ENCODE measurements at places on chromosomes 6 and 20.
A peak's percentile ranks its signal among the peaks of the same experiment; 100 is the strongest.

- DNase-seq: no peak
Observed at GRCh38 chr20:3654326-3655130, 8.7 kb downstream of the GFRA4 start.

- DNase-seq: no peak
Observed at GRCh38 chr20:10469056-10469455, 34.0 kb downstream of the SLX4IP start.

DNA sequence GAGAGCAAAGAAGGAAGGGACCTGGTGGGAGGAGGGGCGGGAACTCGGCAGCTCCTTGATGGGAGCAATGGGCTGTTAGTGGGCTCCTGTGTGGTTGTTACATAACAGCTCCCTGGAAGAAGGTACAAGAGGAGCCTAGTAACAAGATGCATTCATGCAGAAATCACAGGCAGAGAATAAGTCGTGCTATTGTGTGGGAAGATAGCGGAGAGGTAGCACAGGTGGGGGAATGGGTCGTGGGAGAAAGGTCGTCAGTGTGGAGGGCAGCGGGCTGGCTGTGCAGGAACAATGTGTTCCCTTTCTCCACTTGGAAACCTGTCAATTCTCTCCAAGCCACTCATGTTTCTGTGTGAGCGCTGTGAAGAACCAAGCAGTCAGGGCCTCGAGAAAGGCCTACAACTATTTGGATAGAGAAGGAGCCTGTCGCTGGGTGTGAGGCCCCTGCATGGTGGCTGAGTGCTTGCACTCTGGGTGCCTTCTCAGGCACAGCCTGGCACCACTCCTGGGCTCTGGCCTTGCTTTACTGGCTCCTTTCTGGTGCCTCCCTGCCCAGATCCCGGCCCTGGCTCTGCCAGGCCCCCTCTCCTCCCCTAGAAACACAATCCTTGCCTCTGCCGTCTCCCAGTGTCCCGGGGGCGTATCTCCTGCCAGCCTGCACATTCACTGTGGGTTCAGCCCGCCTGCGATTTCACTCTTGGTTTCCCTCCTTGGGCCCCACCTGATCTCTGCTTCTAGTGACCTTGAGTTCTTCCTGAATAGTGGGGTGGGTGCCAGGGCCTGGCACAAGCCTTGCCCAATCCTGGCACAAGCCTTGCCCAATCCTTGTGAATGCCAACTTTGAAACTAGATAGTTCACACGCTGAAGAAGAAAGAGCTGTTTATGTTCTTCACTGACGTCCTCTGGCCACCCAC lies 7.4 kb upstream of the FGD2 start:
- DNase-seq: no peak

- DNase-seq: peak; percentile 94
Observed at GRCh38 chr6:37705239-37706051, 7.8 kb upstream of the MDGA1 start.

DNA sequence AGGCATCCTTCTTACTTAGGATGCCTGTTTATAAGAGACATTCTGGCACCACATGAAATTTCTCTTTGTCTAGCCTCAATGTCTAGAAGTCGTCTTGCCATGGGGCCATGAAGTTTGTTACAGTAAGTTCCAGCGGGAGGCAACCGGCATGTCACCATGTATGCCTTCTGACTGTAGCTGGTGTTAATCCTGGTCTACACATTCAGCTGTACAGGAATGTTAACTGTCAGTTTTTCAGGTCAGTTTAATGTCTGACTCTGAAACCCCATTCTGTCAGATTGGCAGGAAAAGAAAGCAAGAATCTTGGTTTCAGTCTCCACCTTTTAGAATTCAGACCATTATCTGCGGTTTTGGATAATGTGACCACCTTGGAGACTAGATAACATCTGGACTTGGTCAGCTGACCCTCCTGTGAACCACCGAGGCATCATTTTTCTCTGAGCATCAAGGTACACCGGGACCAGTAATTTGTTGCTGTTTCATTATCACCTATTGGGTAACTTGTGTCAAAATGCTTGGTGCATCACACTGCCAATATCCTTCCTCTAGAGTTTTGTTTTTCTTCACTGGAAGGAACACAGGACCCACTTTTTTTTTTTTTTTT lies 228.7 kb downstream of the DOK5 start:
- no peak for DNase-seq

DNA sequence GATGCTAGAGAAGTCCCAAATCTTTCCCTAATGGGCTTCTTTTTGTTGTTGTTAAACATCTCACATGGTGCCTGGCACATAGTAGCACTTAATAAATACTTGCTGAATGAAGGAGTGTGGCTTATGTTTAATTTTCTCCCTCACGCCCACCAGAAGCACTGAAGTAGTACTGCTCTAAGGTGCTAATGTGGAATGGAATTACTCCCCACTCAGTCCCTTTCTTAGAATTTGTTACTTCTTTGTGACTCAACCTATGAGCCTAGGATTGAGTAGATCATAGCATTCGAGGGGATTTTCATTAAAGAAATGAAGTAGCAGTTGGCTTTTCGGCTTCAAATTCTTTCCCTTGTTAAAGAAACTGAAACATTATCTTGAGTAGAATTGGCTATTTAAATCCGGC lies 192.8 kb downstream of the CLIC5 start:
- DNase-seq: no peak
